ENCODE measurements at places on chromosomes 6 and 20. TPM values are rescaled to one million over a fixed set of nuclear protein-coding genes. Genes with fewer than 3 reads are reported as not detected.

GRCh38 chr20:15917283-15917682, 656.0 kb downstream of the KIF16B start:
- DNase-seq: no peak

DNA sequence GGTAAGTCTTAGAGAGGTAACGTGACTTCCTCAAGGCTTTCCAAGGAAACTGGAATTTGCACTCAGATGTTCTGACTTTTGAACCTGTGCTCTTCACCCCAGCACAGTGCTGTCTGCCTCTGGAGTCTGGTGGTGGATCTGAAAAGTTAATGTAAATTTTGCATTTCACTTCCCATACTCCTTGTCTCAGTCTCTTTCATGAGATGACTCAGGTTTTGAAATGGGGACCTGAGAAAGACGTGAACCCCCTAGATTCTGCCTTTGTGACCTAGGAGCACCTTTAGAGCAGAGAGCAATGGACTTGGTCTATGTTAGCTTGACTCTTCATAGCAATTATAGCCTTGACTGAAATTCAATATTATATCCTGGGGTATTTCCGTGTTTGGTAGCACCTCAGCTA, 223.0 kb downstream of the QKI start:
- DNase-seq: no peak

- DNase-seq: no peak
Measured at GRCh38 chr20:13231031-13231752, 10.1 kb downstream of the ISM1 start.

- DNase-seq: no peak
Measured at GRCh38 chr20:51276296-51276695, 253.4 kb upstream of the KCNG1 start.

- no peak for DNase-seq
Measured at GRCh38 chr20:13286607-13287006, 65.5 kb downstream of the ISM1 start.

DNA sequence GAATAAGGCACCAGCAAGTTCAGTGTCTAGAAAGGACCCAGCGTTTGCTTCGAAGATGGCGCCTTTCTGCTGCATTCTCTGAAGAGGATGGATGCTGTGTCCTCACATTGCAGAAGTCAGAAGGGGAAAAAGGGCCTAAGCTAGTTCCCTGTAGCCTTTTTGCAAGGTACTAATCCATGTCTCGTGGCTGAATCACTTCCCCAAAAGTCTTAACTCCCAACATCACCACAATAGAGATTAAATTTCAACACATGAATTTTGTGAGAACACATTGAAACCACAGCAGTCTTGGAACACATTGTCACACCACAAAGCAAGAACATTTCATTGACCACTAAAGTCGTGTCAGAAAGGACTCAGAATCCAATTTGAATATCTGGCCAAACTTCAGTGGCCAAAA, 42.1 kb downstream of the KLHL31 start:
- no peak for DNase-seq

- no peak for DNase-seq
Measured at GRCh38 chr6:129130106-129130505, 247.2 kb downstream of the LAMA2 start.

GRCh38 chr6:144065213-144065660, 30.1 kb downstream of the SF3B5 start:
- DNase-seq: peak; percentile 11

The MAPK14 gene
- polyA plus RNA-seq: 30.2 TPM

Measured in hindlimb muscle (tissue), 1 donor.